ENCODE measurements at places on chromosomes 11 and 22.
A peak's percentile ranks its signal among the peaks of the same experiment; 100 is the strongest.

DNA sequence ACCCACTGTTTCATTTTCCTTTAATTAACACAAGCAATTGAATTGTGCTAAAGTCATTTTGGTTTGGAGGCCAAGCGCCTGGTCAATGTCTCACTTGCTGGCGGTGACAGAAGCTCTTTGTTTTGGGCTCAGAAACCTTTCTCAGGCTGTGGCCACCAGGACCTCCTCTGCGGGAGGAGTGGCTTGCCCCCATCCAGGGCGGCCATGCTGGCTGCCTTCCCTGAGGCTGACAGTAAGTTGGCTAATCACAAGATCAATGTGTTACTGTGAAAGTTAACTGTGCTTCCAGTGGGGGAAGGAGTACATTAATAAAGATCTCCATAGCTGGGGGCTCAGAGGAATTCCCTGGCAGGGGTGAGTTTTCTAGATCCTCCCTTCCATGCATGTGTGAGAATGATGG is 1074.5 kb downstream of the NTM start:
- no peak overlapping the region for H3K4me3 ChIP-seq

GRCh38 chr11:63502252-63502820 is 3.5 kb upstream of the LGALS12 start:
- peaks cover 3% of the 10 kb centered on the region for H3K27me3 ChIP-seq
- H3K4me1 ChIP-seq = peaks cover under 1% of the 10 kb centered on the region
- H3K4me3 ChIP-seq = no peak overlapping the region

DNA sequence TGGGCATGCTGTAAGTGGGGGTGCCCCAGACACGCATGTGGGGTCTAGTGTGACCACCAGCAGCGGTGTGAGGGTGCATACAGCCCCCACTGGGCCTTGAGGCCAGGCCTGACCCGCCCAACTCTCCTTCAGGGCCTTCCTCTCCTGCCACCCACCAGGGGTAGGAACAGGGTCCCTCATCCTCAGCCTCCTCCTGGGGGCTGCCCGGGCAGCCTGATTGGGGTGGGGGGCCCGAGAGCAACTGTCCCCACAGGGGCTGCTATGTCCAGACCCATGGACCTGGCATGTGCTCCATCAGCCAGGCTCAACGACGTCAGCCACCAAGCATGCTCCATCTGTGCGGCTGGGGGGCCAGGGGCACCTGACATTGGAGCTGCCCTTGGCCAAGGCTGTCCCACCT is 27.2 kb downstream of the RTN4R start:
- no peaks in the 10 kb centered on the region for H3K36me3 ChIP-seq
- no peak for DNase-seq
- no peaks in the 10 kb centered on the region for H3K27me3 ChIP-seq
- H3K4me3 ChIP-seq = no peak overlapping the region

GRCh38 chr22:47132428-47132825 is 370.0 kb downstream of the TBC1D22A start:
- H3K4me1 ChIP-seq = no peaks in the 10 kb centered on the region
- DNase-seq = no peak
- H3K27ac ChIP-seq = no peak overlapping the region
- H3K4me3 ChIP-seq = no peak overlapping the region
- H3K27me3 ChIP-seq = no peaks in the 10 kb centered on the region

- no peaks in the 10 kb centered on the region for H3K36me3 ChIP-seq
- no peak overlapping the region for H3K4me3 ChIP-seq
- no peak overlapping the region for H3K27ac ChIP-seq
- no peaks in the 10 kb centered on the region for H3K4me1 ChIP-seq
- DNase-seq = no peak
- H3K27me3 ChIP-seq = peaks cover 8% of the 10 kb centered on the region
Observed at GRCh38 chr22:35892192-35892591, 136.4 kb downstream of the RBFOX2 start.

GRCh38 chr11:88579466-88579865 is 241.9 kb upstream of the CTSC start:
- no peak for DNase-seq
- peaks cover 7% of the 10 kb centered on the region for H3K27me3 ChIP-seq
- no peak overlapping the region for H3K4me3 ChIP-seq
- no peaks in the 10 kb centered on the region for H3K36me3 ChIP-seq
- H3K4me1 ChIP-seq = peaks cover 4% of the 10 kb centered on the region

DNA sequence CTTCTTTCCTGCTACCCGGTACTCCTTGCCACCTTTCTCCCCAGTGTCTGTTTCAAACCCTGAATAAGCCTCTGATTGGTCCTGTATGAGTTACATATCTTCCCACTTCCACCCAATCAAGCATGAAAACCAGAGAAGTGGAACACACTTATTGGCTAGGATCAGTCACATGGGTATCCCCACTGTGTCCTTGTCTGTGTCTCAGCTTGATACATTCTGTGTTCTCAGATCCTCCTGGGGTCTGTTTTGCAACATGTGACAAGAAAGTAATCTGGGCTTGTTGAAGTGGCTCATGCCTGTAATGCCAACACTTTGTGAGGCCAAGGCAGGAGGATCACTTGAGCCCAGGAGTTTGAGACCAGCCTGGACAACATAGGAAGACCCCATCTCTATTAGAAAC is 23.9 kb downstream of the MCHR1 start:
- H3K36me3 ChIP-seq = no peaks in the 10 kb centered on the region
- no peak overlapping the region for H3K27ac ChIP-seq
- no peak overlapping the region for H3K4me3 ChIP-seq
- DNase-seq = no peak
- H3K4me1 ChIP-seq = peaks cover 2% of the 10 kb centered on the region

DNA sequence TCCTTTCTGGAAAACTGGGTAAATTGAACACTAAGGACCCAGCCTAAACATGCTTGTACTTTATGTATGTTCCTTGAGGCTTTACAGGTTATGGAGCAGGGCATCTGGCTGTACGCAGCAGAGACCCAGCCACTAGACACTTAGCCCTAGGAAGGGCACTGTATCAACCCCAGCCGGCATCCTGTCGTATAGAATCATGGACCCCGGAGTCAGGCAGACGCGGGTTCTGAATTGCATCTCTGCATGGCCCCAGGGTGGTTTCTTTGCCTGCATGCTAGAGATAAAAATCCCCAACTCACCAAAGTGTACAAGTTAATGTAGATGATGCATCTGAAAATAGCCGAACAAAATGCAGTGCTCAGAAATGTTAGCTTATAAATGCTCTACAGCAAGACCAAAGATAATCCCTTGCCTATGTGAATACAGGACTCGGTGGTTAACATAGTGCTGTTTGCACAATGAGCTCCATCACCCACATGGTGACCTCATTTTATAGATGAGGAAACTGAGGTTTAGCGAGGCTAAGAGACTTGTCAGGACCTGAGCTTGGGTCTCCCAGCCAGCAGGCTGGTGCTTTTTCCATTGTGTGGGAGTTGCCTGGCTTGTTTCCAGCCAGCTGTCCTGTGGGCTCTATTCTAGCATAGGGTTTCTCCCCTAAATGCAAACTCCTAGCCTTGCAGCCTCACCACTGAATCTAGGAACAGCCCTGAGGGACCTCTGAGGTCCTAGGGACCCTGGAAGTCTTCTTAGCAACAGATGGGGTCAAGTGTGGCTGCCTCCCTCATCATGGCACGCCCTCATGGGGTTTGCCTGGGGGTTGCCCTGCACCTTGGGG is 7.3 kb downstream of the CD6 start:
- H3K36me3 ChIP-seq = peaks cover 65% of the 10 kb centered on the region
- peak overlapping the region; percentile 95 for H3K27ac ChIP-seq
- H3K4me3 ChIP-seq = peak overlapping the region; percentile 71
- no peaks in the 10 kb centered on the region for H3K27me3 ChIP-seq

DNA sequence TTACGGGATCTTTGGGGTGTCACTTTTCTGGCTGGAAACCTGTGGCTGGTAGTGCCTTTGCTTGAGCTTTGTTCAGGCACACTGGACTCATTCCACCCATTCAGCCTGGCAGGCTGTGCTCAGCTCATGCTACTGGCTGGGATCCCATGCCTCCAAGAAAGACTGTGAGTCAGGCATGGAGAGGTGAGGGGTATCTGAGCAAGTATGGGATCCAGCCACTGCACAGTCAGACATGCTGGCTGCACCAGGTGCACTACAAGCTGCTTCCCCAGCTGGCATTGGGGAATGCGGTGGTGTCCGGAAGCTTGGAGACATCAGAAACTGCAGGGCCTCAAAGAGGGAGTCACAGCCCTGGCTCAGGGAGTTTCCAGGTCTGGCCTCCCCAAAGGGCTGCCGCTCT is 12.0 kb upstream of the MED17 start:
- H3K4me3 ChIP-seq = no peak overlapping the region
- H3K4me1 ChIP-seq = no peaks in the 10 kb centered on the region
- peaks cover 8% of the 10 kb centered on the region for H3K36me3 ChIP-seq

DNA sequence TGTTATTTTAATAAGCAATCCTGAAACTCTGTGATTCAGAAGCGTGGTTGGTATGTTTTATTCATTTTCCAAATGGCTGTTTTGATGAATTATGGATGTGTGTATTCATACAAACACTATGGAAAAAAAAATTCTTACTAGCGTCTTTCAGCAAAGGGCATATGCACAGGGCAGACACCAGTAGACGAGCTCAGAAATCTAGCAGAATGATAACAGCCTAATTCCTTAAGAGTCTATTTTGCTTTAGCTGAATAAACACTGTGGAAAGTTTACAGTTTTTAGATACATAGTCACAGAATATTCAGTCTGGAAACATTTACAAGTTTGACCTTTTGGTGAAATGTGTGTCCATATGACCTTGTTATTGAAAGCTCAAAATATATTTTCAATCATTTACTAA is 418.8 kb upstream of the LUZP2 start:
- no peak for DNase-seq
- no peaks in the 10 kb centered on the region for H3K4me1 ChIP-seq
- H3K27ac ChIP-seq = no peak overlapping the region
- H3K36me3 ChIP-seq = no peaks in the 10 kb centered on the region
- no peaks in the 10 kb centered on the region for H3K27me3 ChIP-seq
- H3K4me3 ChIP-seq = no peak overlapping the region

All from activated naive CD8-positive, alpha-beta T cell treated with anti-CD3 and anti-CD28 coated beads, Interleukin-2, amount 50 U/mL, for 24 hours (primary cell).